ENCODE measurements at places on chromosomes 3 and 15. TPM values are rescaled to one million over a fixed set of nuclear protein-coding genes. Genes with fewer than 3 reads are reported as not detected.

DNA sequence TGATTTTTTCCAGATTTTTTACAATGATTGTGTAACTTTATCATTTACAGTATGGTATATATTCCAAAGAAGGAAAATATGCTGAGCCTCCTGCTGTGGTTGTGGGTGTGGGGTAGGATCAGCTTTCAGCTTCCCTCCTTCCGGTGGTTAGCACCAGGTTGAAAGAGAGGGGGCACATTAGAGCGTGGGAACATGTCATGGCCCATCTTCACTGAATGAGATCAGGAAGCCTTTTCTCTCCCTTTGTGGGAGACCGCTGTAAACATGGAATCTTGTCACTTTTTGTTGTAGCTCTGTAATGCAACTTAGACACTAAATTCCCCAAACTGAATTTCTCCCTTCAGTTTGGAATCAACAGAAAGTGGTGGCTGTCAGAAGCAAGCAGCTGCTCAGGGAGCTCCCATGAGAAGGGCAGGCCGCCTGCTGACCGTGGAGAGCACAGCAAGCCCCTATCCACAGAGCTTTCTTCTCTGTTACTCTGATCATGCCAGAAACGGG, 86.7 kb upstream of the LIMD1 start:
- peak; percentile 71 for DNase-seq

Gene ARRDC4
- 4.6 TPM for total RNA-seq

Gene NEIL1
- 2.6 TPM for total RNA-seq

DNA sequence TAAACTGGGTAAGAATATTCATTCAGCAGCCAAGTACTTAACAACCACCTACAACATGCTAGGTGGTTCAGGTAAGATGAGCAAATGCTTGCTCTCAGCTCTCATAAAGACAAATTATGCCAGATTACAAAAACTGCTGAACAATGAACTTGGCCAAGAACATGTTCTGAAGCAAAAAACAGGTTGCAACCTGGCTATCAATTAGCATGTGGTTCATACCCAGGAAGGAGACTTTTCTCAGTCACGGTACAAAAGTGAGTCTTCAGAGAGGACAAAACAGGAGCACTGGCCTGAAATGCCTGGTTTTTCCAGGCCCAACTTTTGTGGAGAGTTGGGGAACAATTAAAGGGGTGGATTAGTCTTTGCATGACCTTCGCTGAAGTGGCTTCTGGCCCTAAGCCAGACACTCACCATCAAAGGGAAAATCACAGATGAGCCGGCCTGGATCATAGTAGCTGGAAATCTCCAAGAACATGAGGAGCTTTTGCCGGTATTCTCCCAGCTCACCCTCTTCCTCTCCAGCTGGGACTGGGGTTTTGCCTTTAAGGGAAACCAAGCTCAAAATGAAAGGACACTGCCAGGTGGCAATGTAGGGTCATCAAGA, 7.6 kb upstream of the PLA2G4F start:
- DNase-seq = no peak

DNA sequence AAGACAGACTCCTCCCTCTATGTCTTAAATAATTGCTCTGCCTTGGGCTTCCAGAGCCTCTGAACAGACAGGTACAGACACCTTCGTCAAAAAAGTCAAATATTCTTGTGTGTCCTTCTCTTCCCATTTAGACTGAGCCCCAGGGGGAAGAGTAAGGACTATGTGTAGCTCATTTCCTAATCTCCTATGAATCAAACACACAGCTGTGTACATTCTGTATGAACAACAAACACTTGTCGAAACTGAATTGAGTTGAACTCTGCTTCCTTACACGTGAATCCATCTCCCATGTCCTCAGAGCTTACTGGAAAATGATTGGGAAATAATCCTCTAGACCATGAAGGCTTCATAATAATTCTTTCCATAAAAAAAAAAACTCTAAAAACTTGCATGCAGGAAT, 80.8 kb downstream of the MOBP start:
- DNase-seq = no peak

DNA sequence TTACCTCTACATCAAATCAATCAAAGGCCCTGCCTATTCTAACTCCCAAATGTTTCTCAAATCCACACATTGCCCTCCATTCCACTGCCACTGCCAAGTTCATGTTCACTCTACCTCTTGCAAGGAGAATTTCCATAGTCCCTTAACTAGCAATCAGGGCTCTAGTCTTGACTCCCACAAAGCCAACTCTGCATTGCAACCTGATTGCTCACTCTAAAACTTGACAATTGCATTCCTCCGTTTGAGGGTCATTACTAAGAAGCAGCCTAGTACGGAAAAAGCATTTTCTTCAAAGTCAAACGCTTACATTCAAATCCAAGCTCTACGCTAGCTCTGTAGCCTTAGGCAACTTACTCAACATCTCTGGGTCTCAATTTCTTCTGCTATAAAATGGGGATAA, 1.2 kb downstream of the CPA3 start:
- peak; percentile 36 for DNase-seq

GRCh38 chr3:160115387-160115786, 109.8 kb upstream of the C3orf80 start:
- no peak for DNase-seq

Gene TMEM158
- 160 TPM for total RNA-seq

- no peak for DNase-seq
Observed at GRCh38 chr3:13863382-13863952, 16.4 kb downstream of the WNT7A start.

Gene RHOV
- 0.20 TPM for total RNA-seq

- DNase-seq = no peak
Observed at GRCh38 chr3:101886626-101887025, 37.3 kb downstream of the NFKBIZ start.

Gene PIF1
- total RNA-seq = 19.5 TPM

DNA sequence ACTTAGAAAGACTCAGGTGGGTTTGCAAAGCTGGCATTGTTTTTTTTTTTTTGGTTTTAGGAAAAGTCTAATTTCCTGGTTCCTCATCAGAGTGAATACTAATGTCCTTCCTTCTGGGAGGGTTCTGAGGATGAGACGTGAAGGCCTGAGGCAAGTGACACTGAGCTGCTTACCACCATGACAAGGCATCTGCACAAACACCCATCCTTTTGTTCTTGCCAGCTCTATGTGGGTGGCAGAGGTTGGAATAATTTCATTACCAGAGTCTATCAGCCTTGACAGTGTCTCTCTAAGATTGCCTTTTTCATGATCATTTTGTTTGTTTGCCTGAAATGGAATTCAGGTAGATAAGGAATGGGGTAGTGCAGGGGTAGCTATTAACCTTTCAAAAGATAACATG, 17.1 kb downstream of the RTP4 start:
- DNase-seq = no peak

DNA sequence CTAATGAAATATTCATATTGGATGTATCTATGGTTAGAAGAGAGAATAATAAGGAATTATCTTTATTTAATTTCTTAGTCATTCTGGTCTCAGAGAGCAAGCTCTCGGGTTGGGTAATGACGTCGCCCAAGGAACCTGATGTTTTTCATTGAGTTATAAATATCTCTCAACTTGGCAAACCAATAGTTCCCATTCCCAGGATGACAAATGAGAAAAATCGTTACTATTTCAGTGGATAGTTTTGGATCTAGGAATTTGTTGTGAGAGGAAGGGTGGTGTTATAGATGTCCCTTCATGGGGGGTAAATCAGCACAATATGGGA, 162.9 kb upstream of the NR2E3 start:
- DNase-seq = no peak

DNA sequence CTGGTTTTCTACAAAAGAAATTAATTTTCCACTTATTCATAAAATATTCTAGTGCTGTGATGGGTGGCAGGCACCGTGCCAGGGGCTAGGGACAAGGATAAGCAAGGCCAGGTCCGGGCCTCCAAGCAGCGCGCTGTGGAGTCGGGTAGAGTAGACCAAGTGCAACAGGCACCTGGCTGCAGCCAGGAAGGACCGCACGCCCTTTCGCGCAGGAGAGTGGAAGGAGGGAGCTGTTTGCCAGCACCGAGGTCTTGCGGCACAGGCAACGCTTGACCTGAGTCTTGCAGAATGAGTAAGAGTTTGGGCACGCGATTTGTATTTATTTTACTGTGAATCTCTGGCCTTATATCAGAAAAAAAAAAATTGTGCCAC, at the start of gene CASR:
Gene CASR, plus strand, starts transcription at position 148 of the 372 bp plus-strand sequence. CDS start 70,522 bp downstream, outside the sequence.
- no peak for DNase-seq

Gene SLCO2A1
- total RNA-seq = 0.39 TPM

GRCh38 chr3:128083980-128084674, 31.9 kb downstream of the SEC61A1 start:
- DNase-seq = peak; percentile 41

DNA sequence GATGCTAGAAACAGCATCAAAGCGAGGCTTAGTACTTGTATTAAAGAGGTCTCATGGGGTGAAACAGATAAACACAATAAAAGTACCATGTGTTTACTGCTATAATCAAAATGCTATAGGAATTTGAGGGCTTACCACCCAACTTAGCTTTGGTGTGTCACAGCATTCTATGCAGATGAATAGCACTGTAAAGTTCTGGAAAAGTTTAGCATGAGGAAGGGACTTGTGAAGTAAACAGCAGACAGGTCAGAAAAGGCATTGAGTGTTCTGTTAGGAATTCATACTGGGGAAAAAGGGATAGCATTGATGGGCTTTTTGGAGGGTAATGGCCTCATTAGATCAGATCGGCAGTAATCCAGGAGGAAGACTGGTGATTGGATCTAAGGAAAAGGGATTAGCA, 505.3 kb downstream of the NLGN1 start:
- no peak for DNase-seq

DNA sequence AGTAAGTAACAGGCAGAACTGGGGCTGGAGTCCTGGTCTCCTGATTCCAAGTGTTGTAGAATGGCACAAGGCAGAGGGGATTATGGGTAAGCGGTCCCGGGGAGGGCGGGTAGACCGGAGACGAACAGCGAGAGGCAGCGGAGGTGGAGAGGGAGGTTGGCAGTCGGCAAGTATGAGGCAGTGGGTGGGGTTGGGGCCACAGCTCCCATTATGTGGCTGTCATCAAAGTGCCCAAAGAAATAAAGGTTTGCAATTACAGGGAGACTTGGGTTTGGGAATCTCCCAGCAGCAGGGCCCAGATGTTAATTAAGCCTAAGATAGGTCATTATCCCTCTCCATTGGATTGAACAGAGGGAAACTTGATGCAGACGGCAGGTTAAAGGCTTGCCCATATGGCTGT, 16.9 kb downstream of the FAM43A start:
- no peak for DNase-seq

Gene HCN4
- total RNA-seq = not detected

DNA sequence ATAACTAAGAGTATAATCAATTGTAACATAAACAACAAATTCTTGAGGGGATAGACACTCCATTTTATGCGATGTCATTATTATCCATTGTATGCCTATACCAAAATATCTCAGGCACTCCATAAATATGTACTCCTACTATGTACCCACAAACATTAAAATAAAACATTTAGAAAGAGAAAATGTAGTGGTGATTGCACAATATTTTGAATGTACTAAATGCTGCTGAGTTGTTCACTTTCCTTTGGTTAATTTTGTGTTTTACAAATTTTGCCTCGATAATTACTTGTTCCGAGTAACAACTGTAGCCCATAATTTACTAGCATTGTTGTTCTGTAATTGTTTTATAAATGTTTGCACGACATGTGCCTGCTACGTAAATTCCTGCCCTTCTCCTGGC, 131.3 kb downstream of the DCLK3 start:
- no peak for DNase-seq

- DNase-seq = peak; percentile 73
Observed at GRCh38 chr3:143252931-143253330, 133.4 kb downstream of the CHST2 start.

Gene ZIC4
- total RNA-seq = 0.10 TPM

Gene ILDR1
- total RNA-seq = not detected

DNA sequence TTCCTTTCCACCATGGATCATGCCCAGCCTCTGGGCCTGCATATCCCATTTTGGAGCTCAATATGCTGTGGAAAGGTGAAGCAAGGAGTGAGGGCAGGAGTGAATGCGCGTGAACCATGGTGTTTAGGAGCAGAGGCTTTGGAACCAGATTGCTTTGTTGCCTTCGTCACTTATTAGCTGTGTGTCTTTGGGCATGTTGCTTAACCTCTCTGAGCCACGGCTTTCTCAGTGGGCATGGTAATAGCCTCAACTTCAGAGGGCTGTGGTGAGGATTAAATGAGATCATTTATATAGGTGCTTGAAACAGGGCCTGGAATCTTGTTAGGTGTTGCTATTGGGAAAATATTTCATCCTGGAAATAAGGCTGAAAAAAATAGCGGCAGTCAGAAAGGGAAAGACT, 129.7 kb downstream of the WNT7A start:
- DNase-seq = no peak

DNA sequence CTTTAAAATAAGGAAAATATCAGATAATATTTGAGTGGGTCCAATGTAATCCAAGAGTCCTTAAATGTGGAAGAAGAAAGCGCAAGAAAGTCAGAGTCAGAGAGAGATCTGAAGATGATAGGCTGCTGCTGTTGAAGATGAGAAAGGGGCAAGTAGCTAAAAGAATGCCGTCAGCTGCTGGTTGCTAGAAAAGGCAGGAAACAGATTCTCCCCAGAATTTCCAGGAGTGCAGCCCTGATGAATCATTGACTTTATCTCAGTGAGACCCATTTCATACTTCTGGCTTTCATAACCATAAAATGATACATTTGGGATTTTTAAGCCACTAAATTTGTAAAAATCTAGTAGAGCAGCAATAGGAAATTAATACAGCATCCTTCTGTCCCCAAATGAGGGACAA, 7.5 kb upstream of the CHMP2B start:
- DNase-seq = no peak

GRCh38 chr3:45628746-45629145, 34.2 kb downstream of the LIMD1 start:
- DNase-seq = no peak

DNA sequence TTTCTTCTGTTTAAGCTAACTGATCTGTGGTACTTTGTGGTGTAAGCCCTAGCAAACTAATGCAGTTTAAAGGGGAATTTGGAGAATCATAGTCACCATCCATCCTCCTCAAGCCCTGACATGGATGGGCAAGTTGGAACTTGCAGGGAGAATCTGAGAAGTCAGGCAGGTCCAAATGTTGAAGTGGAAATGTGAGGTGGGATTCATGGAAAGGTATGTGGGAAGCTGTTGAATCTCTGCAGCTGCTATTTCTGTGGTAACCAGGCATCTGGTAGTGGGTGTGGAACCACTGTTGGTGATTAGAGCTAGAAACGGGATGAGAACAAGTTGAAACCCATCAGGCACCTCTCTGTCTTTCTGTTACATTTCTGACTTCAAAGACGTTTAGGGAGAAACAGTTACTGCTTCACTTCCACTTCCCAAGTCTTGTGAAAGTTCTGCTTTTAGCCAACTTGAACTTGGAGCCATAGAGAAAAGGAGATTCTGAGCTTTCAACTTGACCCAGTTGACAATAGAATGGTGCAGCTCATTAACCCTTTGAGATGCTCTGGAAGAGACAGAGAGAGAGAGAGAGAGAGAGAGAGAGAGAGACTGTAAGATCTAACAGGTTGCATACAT, 38.1 kb upstream of the NMNAT3 start:
- no peak for DNase-seq

Gene CHDH
- total RNA-seq = not detected

- peak; percentile 23 for DNase-seq
Observed at GRCh38 chr3:20225769-20226168, 39.8 kb upstream of the SGO1 start.

GRCh38 chr15:99895189-99895955, 162.1 kb upstream of the LYSMD4 start:
- no peak for DNase-seq

Gene SNTN
- total RNA-seq = not detected

GRCh38 chr3:113977822-113978221, 30.0 kb downstream of the ZDHHC23 start:
- DNase-seq = no peak

GRCh38 chr3:23519314-23520208, 286.2 kb upstream of the UBE2E1 start:
- no peak for DNase-seq

Gene GNAT1
- not detected for total RNA-seq

All from RPMI7951 (cell line).